ENCODE measurements at places on chromosomes 13 and 19. TPM values are rescaled to one million over a fixed set of nuclear protein-coding genes. Genes with fewer than 3 reads are reported as not detected.

LGI4 gene
- 0.24 TPM for total RNA-seq

MICOS13 gene
- total RNA-seq = 113 TPM

GRCh38 chr19:1563251-1563650, 4.9 kb downstream of the MEX3D start:
- H3K27me3 ChIP-seq = no peaks in the 10 kb centered on the region
- DNase-seq = no peak
- H3K27ac ChIP-seq = no peak overlapping the region
- H3K36me3 ChIP-seq = peaks cover 3% of the 10 kb centered on the region
- H3K4me1 ChIP-seq = no peaks in the 10 kb centered on the region

- peaks cover 36% of the 10 kb centered on the region for H3K27me3 ChIP-seq
- H3K36me3 ChIP-seq = no peaks in the 10 kb centered on the region
- no peak overlapping the region for H3K4me3 ChIP-seq
- DNase-seq = no peak
These were observed 91.2 kb downstream of the KCTD15 start for GRCh38 chr19:33887891-33888290.

DNA sequence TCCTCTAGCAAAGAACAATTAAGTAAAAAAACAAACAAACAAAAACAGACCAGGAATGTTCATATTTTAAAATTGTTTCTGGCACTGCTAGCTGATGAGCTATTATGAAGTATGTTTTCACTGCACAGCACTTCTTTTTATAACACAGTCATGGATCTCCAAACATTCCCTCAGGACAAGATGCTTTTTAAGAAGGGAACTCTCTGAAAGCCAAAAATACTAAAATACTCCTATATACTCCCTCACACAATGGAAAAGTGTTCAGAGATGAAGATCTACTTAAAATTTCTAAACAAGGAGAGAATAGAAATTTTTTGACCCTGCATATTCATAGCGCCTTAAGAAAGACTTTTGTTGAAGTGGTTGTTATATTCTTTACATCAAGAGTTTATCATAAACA, 926.8 kb downstream of the DIAPH3 start:
- no peak overlapping the region for H3K27ac ChIP-seq
- no peaks in the 10 kb centered on the region for H3K36me3 ChIP-seq
- DNase-seq = no peak

DNA sequence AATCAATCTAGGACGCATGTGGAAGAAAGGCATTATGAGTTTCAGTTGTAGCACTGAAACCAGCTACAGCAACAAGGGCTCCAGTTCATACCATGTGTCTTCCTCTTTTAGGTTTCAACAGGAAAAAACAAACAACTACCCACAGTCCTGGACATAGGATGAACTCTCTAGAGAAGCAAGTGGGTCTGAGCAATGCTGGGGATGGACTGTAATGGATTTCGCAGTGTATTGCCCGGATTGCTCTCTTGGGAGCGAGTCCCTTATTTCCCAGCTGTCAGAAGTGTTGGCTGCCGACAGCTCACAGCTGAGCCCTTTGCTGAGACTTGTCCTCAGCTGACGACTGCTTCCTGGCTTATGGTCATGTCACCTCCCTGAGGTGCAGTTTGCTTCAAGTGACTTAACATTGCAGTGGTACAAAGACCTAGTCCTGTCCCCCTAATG, 12.1 kb upstream of the MYCBP2 start:
- no peak overlapping the region for H3K4me3 ChIP-seq
- H3K27ac ChIP-seq = no peak overlapping the region
- H3K4me1 ChIP-seq = no peaks in the 10 kb centered on the region

ZNF561 gene
- 25.9 TPM for total RNA-seq

DNA sequence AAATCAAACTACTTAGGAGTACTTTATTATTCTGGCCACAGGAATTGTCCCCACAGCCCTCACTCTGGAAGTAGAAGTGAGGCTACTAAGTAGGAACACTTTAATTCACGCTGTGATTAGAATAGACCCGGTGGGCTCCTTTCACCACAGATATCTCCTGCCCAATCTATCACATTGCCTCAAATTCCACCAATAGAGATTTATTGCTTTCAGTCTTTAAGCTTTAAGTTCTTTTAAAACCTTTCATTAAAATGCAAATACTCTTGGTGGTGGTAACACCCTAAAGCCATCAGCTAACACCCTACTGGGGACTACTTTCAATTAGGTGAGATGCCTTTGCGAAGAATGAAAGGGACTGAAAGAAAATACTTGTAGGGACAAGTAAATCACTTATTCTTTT, 181.9 kb downstream of the DACH1 start:
- H3K4me3 ChIP-seq = no peak overlapping the region
- no peaks in the 10 kb centered on the region for H3K36me3 ChIP-seq
- no peak for DNase-seq
- H3K27me3 ChIP-seq = no peaks in the 10 kb centered on the region
- H3K27ac ChIP-seq = no peak overlapping the region

GRCh38 chr13:46620029-46620428, 67.1 kb downstream of the LRCH1 start:
- no peak overlapping the region for H3K27ac ChIP-seq
- no peak for DNase-seq
- H3K4me3 ChIP-seq = no peak overlapping the region
- no peaks in the 10 kb centered on the region for H3K36me3 ChIP-seq
- H3K27me3 ChIP-seq = no peaks in the 10 kb centered on the region
